ENCODE measurements at places on chromosomes 11 and 22.

DNA sequence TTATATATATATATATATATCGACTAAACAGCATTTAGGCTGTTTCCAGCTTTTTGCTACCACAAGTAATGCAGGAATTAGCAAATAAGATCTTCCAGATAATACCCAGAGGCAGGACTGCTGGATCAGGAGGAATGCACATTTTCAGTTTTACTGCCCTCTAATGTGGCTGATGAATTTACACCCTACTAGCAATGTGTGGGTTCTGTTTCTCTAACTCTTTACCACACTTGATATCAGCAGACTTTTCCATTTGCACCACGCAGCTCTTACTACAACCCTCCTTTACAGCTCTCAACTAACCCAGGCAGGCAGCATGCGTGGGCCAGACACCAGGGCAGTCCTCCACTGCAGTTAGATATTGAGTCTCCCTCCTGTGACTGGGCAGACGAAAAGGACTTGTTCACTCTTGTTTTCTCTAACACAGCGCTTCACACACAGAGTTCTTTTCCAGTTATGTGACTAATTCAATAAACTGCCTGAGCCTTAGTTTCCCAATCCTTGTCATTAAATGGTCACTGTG lies 67.7 kb downstream of the IGLL5 start:
- no peak for DNase-seq

DNA sequence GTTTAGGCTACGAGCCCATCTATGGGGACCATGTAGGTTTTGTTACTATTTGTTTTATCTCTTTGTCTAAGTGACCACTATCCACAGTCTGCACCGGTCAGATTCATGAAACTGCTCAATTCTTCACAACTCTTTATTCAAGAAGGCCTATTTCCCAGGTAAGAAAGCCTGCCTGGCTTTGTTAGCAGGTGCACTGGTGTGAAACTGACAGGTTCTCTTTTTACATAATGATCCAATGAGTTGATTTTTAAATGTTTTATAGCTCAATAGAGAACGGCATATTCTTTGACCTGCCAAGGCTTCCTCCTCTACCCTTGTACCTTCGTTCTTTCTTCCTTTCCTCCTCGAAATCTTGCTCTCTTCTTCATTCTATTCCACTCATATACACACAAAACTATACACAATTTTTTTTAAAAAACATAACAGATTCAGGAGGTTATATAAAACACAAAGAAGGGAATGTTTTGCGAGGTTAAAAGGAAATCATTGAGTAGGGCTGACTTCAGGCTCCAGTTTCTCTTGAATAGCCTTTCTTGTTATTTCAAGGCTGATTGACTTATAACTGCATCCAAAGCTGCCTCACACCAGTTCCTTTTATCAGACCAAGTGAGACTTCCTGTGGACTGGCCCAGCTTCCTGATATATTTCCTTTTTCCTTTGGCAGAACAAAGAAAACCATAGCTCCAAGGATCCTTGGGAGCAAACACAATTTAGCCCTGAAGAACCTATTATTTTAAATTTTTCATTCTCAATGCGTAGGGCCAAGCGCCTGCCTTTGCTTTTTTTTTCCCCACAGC lies 11.4 kb downstream of the FLI1 start:
- no peak for DNase-seq

GRCh38 chr22:41782316-41782715 lies 18.2 kb upstream of the CCDC134 start:
- DNase-seq, result peak; percentile 20

DNA sequence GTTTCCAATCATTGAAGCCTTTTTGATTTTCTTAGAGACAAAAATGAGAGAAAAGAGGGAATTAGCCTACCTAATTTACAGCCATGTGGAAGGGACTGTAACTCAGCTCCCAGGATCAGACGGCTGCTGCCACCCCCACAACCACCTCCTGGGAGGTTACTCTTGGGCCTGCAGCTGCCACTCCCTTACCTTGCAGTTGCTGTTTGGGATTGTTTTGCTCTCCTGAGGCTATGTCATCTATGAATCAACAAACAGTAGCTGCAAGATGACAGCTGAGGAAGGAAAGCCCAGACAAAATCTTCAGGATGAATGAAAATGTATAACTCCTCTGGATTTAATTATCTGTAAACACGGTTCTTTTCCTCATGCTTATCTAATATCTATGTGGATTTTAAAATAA lies 28.0 kb upstream of the ZC3H12C start:
- no peak for DNase-seq

- no peak for DNase-seq
These were observed 18.3 kb upstream of the MICALL1 start for GRCh38 chr22:37887584-37888378.

DNA sequence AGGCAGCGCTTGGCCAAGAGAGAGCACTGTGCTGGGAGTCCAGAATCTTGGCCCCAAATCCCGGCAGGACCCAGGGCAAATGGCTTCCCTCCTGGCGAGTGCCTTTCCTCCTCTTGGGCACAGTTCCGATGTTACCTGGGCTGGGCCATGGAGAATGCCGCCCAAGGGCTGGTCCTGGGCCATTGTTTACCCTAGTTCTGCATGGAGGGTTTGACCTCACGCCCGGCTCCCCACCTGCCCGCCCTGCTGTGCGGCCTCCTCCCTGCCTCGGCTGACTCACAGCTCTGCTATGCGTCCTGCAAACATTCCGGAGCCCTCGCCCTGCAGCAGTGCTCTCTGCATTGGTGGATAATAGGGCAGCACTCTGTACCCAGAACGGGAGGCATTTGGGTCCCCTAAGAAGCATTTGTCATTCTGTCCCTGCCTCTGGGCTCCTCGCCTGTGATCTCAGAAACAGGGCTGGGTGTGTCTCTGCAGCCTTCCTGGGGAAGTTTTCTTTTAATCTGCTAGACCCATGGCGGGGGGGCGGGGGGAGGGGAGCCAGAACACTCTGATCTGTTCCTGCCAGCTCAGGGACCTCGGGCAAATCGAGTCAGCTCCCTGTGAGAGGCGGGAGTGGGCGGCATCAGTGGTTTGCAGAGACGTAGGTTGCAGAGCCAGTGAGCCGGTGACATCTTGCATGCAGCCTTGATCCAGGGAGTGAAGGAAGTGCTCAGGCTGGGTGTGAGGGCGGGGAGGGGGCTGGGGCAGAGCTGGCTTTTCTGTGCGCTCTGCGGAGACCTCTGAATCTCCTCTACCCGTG lies 32.9 kb upstream of the SMIM38 start:
- peak; percentile 63 for DNase-seq

All from stimulated activated CD4-positive, alpha-beta T cell treated with anti-CD3 and anti-CD28 coated beads, TNF-alpha, amount 100 ng/mL, for 24 hours (primary cell).